ENCODE measurements at places on chromosomes 2 and 18.

GRCh38 chr2:15763106-15763821 is 171.6 kb downstream of the DDX1 start:
- no peak for DNase-seq

GRCh38 chr18:31230495-31230894 is 67.8 kb upstream of the DSC1 start:
- no peak for DNase-seq

DNA sequence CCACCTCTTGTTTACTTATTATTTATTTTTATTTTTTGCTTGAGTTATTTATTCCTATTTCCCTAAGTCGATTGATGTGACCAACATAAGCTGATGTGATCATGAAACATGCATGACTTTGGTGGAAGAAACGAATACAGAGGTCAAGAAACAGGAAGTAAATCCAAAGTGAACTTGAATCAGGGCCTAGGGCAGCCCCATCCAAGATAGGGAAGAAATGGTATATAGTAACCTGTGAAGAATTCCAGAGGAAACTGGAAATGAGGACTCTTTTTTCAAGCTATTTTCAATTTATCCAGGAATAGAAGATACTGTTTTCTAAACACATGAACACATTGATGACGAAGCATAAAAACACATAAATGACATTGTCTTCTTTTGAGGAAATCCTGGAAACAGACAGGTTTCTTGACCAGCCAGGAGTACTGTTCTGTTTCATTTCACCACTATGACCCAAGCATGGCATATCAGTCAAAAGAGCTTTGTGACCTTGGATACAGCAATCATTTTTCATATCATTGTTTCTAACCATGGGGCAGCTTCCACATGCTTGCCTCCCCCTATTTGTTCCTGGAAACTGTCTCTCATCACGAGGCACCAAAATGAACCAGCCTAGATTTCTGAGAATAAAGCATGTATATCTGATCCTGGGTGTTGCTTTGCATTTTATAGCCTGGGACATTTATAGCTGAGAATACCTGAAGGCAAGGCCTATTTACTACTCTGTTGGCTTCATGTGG is 9.1 kb upstream of the LCLAT1 start:
- DNase-seq = no peak

GRCh38 chr18:46416706-46417638 is 240.0 kb downstream of the LOXHD1 start:
- DNase-seq = no peak

DNA sequence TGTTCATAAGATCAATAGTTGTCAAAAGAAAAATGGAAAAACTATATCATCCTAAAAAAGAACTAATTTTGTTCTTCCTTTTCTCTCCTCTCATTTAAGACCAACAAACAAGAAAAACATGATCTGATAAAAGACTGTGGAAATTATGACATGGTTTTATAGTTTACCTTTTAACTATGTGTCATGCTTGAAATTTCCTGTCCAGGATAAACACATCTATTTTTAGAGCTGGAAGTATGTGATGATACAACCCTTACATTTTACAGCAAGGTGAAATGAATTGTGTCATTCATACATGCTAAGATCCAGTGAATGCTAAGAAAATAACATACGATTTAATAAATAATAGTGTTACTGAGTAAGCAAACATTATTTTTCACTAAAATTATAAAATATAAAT is 89.9 kb downstream of the GULP1 start:
- DNase-seq = no peak

DNA sequence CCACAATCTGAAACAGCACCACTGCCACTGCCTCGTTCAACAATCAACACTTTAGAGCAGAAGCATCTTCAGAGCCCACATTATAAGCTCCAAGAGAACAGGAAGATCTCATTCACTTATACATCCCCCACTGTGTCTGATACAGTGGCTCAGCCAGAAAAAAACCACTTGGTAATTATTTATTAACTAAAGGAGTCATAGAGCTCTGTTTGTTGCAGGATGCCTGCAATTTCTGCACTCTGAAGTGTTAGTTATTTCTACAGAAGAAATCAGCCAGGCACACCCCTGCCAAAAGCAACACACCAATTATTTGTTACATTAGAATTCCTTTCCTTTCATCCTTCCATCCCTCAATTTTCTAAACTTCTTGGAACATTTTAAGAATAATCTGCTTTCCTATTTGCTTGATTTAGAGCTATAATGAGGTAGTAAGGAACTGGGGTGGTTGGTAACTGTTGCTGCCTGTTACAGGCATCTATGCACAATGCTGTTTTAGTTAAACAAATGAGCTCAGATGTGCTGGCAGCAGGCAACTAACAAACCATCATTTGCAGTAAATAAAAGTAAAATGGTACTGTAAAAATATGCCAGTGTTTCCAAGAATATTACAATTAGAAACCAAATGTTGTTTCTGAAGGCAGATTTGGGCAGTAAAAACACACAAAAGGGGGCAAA is 59.9 kb downstream of the DYM start:
- DNase-seq = no peak

GRCh38 chr2:141820893-141821292 is 309.9 kb downstream of the LRP1B start:
- no peak for DNase-seq

- no peak for DNase-seq
Measured at GRCh38 chr2:153213022-153213421, 265.5 kb downstream of the RPRM start.

DNA sequence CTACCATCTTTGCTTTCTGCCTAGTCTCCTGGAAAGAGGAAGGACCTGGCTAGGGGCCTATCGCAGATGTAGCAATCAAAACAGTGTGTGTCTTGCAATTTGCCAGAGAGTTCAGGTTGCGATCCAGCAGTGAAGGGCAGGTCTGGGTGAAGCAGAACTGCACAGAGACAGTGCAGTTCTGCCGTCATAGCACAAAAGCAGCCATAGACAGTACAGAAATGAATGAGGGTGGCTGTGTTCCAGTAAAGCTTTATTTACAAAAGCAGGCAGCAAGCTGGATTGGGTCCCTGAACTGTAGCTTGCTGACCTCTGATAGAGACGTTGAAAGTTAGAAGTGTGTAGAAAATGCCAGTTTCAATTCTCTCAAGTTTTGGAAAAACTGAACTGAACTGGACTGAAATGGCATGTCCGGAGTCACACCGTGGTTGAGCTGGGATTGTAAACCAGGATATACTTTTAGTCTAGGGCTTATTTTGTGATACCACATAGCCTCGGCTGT is 186.8 kb downstream of the LTBP1 start:
- no peak for DNase-seq

GRCh38 chr2:65491381-65491905 is 59.0 kb upstream of the SPRED2 start:
- DNase-seq = no peak

- no peak for DNase-seq
Measured at GRCh38 chr2:75539955-75540716, 20.6 kb downstream of the EVA1A start.

DNA sequence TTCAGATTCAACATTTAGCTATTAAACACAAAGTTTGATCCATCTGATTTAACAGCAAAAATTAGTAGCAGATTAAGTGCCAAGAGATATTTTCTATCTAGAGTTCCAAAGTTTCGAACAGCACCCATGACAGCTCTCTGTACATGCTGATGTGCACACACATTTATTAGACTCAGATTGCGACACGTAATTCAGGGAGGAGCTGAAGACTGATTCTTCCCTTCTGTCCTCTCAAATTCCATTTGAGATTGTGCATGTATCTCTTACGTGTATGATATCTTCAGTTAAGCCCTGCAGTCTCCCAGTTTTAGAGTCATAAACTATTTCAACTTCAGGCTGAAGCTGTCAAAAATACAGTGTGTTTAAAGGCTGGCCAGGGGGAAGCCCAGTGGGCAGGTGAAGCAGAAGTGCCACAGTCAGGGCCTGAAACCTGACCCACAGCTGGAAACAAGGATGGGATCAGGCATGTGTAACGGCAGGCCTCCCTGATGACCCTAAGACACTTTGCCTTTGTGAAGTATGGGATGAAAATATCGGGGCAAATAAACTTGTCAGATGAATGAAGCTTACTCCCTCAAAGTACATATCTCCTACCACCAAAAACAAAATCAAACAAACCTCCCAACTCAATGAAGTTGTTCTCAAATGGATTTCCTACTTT is 30.6 kb downstream of the CYB5A start:
- DNase-seq = no peak

DNA sequence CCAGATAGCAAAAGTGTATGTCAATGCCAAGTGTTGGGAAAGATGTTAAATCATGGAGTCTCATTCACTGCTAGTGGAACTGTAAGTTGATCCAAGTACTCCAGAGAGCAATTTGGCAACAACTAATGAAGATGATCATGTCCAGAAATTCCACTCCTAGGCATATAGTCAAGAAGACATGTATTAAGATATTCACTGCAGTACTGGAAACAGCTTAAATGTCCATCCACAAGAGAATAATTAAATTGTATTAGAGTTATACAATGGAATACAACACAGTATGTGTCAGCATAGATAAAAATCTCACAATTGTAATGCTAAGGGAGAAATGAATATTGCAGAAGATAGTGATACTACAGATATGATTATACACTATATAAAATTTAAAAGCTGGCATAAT is 15.2 kb upstream of the LBH start:
- DNase-seq = no peak

- no peak for DNase-seq
Measured at GRCh38 chr2:48148841-48149430, 242.6 kb upstream of the FBXO11 start.

GRCh38 chr18:72878143-72878542 is 10.4 kb upstream of the NETO1 start:
- no peak for DNase-seq

- no peak for DNase-seq
Measured at GRCh38 chr18:7822435-7823331, 255.6 kb downstream of the PTPRM start.

DNA sequence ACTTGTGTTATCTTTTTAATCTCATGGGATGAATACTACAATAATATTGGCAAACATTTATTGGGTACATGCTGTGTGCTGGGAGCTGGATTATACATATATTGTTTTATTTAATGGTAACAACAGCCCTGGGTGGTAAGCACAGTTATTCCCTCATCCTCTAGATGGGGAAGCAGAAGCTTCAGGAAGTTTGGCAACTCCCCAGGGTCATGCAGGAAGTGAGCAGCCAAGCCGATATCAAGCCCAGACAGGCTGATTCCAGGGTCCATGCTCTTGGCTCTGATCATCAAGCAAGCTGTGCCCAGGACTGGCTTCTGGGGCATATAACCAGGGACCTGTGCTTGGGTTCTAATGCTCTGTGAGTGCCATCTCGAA is 155.8 kb downstream of the ZNF516 start:
- no peak for DNase-seq

GRCh38 chr2:23366720-23367119 is 18.3 kb upstream of the KLHL29 start:
- no peak for DNase-seq

DNA sequence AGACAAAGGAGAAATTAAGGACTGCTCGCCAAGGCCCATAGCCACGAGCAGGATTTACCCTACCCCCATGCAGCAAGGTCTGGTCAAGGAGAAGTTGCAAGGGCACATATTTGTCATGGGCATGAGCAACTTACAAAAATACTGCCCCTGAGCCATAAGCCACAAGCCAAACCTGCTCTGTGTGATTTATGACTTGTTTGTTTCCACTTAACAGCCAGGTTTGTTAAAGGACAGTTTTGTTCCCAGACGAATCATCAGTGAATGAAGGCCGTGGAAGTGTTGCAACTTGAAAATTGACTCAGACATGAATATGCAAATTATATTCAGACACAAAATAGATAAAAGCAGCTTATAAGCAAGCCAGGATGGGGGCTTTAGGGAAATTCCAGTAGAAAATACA is 31.3 kb upstream of the EVA1A start:
- no peak for DNase-seq

DNA sequence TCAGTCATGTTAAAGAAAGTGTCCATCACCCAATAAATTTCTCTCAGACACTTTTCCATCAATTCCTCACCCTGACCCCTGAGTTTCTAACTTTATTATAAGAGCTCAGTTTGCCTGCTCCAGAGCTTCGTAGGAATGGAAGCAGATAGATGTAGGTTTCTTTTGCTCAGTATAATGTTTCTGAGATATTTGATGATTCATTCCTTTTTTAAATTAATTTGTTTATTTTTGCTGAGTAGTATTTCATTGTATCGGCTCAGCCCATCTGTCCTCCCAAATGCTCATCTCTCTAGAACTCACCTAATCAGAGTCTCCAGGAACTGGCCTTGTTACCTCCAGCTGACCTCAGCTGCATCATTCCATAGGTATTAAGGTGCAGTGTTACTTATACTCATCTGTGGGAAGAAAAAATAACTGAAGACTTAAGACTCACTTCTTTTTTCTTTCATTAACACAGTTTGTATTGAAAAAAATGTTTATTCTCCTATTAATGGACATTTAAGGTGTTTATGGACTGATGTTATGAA is 11.9 kb upstream of the BCL2L11 start:
- no peak for DNase-seq

DNA sequence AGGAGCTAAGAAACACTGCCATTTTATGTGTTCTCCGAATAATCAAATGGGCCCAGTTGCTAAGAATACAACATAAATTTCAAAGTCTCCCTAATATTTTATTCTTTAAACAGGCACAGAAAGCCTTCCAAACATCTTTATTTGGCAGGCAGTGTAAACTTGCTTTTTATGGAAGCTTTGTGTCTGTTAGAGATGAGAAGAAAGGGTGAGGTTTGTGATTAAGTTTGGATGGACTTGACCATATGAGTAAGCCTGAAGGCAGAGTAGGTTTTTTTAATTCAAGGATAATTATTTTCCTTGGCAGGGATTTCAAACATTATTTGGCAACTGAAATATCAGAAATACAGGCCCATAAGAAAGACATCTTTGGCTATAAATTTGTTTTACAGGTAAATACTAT is 62.9 kb downstream of the COX7A2L start:
- no peak for DNase-seq

GRCh38 chr2:16168506-16169264 is 228.3 kb downstream of the MYCN start:
- DNase-seq = no peak

- DNase-seq = no peak
Measured at GRCh38 chr2:59779571-59779970, 773.9 kb downstream of the BCL11A start.

GRCh38 chr2:29024882-29025430 is 43.9 kb downstream of the TOGARAM2 start:
- DNase-seq = no peak
